ENCODE measurements at places on chromosomes 5 and 9. TPM values are rescaled to one million over a fixed set of nuclear protein-coding genes. Genes with fewer than 3 reads are reported as not detected.

Gene IL3
- polyA plus RNA-seq = not detected

Gene PLAA
- polyA plus RNA-seq = 7.8 TPM

Gene CETN3
- 18.3 TPM for polyA plus RNA-seq

Gene SLC34A1
- polyA plus RNA-seq = not detected

Gene PCDHA5
- 0.13 TPM for polyA plus RNA-seq

Gene GABRA6
- polyA plus RNA-seq = not detected

Gene TMEM232
- polyA plus RNA-seq = 5.2 TPM

GRCh38 chr9:88587182-88587581, 52.2 kb downstream of the NXNL2 start:
- no peak overlapping the region for H3K4me3 ChIP-seq
- H3K27ac ChIP-seq = no peak overlapping the region
- peaks cover 17% of the 10 kb centered on the region for H3K4me1 ChIP-seq
- no peaks in the 10 kb centered on the region for H3K27me3 ChIP-seq
- DNase-seq = peak; percentile 31

- no peak for DNase-seq
- H3K36me3 ChIP-seq = no peaks in the 10 kb centered on the region
- peaks cover 38% of the 10 kb centered on the region for H3K4me1 ChIP-seq
- no peaks in the 10 kb centered on the region for H3K27me3 ChIP-seq
These were observed 2.6 kb downstream of the VLDLR start for GRCh38 chr9:2624051-2624682.

DNA sequence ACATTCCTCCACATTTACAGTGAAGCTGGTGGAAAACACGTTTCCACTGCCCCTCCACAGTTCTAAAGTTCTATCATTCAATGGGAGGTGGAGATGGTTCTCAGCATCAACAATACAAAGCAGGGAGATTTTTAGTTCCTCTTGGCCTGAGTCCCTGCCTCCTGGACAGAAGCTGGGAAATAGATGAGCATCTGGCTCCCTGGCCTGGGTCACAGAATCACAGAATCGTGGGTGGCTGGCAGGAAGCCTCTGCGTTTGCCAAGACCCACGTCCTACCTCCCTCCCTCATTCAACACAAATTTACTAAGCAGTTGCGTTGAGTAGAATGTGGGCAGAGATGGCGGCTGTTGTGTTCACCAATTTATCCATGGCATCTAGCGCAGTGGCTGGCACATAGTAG, 5.2 kb upstream of the PPARGC1B start:
- DNase-seq = no peak
- H3K4me3 ChIP-seq = no peak overlapping the region
- H3K27me3 ChIP-seq = no peaks in the 10 kb centered on the region
- no peak overlapping the region for H3K27ac ChIP-seq

- no peak overlapping the region for H3K4me3 ChIP-seq
- no peak for DNase-seq
- H3K36me3 ChIP-seq = peaks cover 25% of the 10 kb centered on the region
- H3K4me1 ChIP-seq = peaks cover 28% of the 10 kb centered on the region
- H3K27me3 ChIP-seq = no peaks in the 10 kb centered on the region
- no peak overlapping the region for H3K27ac ChIP-seq
These were observed 85.2 kb downstream of the OXCT1 start for GRCh38 chr5:41785061-41785460.

DNA sequence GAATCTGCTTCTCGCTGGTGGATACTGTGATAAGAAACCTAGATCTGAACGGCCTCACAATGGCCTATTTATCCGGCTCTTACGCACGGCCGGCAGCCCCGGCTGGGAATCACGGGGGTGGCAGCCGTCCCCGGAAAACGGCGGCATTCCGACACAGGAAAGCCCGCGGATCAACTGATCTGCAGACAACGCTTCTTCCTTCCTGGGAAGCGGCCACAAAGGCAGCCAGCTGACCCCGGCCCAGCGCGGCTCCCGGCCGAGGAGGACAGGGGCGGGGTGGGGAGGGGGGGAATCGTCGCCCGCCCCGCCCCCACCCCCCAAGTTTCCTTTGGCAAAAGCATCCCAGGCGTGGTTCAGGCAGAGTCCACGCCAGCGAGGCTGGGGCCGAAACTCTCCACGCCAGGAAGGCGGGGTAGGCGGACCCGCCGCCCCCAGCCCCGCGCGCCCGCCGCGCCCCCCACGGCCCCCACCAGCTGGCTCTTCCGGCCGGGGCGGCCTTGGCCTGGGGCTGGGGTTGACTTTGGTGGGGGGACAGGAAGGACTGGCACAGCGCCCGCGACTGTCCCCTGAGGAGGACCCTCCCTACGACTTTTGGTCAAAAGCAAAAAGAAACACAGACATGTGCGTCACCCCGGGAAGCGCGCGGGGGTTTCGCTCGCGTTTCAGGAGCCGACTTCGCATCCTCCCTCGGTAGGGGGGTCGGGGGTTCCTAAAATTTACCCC, 247.7 kb upstream of the ANKRD55 start:
- peak overlapping the region; percentile 88 for H3K27ac ChIP-seq
- peaks cover 4% of the 10 kb centered on the region for H3K27me3 ChIP-seq
- peaks cover 7% of the 10 kb centered on the region for H3K4me1 ChIP-seq

DNA sequence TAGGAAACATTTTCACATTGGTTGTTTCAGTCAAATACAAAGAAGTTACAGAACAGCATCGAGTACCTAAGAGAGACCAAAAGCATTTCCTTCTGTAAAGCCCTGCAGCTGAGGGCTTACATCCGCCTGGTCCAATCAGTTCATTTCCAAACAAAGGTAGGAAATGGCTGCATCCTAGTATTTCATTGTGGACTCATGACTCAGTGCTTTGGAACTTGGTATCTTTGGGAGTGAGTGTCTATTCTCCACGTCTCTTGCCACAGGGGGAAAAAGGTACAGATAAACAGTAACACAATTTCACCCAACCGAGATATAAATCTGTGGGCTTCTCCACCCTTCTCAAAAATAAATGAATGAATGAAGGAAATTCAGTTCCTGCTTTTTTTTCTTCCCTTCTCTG, 75.4 kb downstream of the NFIB start:
- H3K27ac ChIP-seq = no peak overlapping the region
- DNase-seq = peak; percentile 70
- no peak overlapping the region for H3K4me3 ChIP-seq
- H3K27me3 ChIP-seq = no peaks in the 10 kb centered on the region
- H3K36me3 ChIP-seq = no peaks in the 10 kb centered on the region

- H3K27me3 ChIP-seq = no peaks in the 10 kb centered on the region
- no peak overlapping the region for H3K4me3 ChIP-seq
- H3K27ac ChIP-seq = no peak overlapping the region
- DNase-seq = peak; percentile 26
These were observed 102.0 kb upstream of the DMAC1 start for GRCh38 chr9:7901621-7902020.

- H3K27me3 ChIP-seq = no peaks in the 10 kb centered on the region
- no peaks in the 10 kb centered on the region for H3K36me3 ChIP-seq
- H3K4me1 ChIP-seq = no peaks in the 10 kb centered on the region
These were observed 36.3 kb upstream of the SHISAL2B start for GRCh38 chr5:64653766-64654560.

- no peak for DNase-seq
- no peaks in the 10 kb centered on the region for H3K4me1 ChIP-seq
- H3K27ac ChIP-seq = no peak overlapping the region
These were observed 37.1 kb downstream of the DNAJB5 start for GRCh38 chr9:35026671-35027070.

DNA sequence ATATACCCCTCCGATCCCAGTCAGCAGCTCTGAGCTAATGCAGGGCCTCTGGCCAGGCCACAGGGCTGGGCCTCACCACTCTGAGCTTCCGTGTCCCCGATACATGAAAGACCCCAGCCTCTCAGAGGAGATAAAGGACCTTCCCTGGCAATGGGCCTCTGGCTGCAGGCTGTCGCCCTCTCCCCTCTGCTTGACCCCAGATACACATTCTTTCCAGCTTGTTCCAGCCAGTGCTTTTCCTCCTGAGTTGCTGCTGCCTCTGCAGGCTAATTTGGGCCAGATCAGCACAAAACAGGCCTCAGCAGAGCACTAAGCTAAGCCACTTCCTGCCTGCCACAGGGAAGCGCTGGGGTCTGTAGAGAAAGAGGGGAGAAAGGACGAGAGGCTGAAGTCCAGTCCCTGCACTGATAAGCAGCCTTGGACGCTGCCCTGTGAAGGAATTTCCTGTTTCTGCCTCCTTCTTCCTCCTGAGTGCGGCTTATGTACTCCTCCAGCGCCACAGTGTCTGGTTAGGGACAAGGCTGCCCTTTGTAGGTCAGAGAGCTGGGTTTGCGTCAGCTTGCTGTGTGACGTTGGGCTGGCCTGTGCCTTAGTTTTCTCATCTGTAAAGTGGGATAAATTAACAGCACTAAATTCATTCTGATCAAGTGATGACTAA, 73.0 kb upstream of the IL17B start:
- no peak overlapping the region for H3K4me3 ChIP-seq
- DNase-seq = peak; percentile 84
- H3K4me1 ChIP-seq = peaks cover 88% of the 10 kb centered on the region
- peak overlapping the region; percentile 31 for H3K27ac ChIP-seq

GRCh38 chr5:65508978-65509377, 27.3 kb upstream of the ADAMTS6 start:
- H3K4me1 ChIP-seq = no peaks in the 10 kb centered on the region
- H3K27me3 ChIP-seq = no peaks in the 10 kb centered on the region
- H3K4me3 ChIP-seq = no peak overlapping the region
- DNase-seq = no peak

DNA sequence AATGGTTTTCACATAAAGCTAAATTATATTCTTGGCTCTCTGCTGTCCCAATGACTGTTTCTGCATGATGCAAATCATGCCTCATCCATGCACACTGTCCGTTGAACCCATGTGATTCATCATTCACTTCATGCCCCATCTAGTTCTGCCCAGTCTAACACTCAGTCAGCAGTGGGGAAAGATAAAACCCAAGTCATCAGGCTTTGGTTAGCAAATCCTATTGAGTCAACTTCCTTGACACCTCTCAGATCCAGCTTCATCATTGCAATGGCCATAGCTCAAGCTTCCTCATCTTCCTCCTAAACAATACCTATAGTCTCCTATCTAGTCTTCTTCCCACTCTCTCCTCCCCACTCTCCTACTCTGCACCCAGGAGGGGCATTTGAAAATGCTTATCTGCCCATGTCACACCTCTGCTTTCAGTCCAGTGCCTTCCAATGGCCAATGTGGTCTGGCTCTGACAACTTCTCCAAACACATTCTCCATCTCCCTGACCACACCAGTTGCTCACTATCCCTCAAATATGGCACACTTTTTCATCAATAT, 266.0 kb upstream of the TRIM32 start:
- DNase-seq = no peak
- no peak overlapping the region for H3K4me3 ChIP-seq
- H3K27ac ChIP-seq = no peak overlapping the region
- no peaks in the 10 kb centered on the region for H3K27me3 ChIP-seq
- H3K4me1 ChIP-seq = no peaks in the 10 kb centered on the region

DNA sequence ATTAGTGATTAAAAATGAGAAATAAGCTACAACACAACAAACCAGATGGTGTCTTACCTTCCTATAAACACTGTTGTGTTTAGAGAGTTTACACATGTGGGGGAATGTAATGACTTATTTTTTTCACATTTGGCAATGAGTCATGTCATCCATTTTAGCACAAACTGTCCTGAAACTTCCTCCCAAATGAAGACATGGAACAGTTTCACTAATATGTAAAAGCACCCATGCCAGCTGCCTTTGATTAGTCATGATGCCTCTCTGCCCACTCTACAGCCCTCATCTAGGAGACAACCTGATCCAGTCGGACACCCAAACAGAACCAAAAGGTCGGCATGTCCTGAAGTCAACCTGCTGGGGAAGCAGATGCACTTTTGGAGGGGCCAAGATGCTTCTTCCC, 98.2 kb downstream of the SEMA5A start:
- H3K27ac ChIP-seq = no peak overlapping the region
- no peaks in the 10 kb centered on the region for H3K4me1 ChIP-seq
- no peaks in the 10 kb centered on the region for H3K36me3 ChIP-seq
- no peak overlapping the region for H3K4me3 ChIP-seq
- DNase-seq = no peak

DNA sequence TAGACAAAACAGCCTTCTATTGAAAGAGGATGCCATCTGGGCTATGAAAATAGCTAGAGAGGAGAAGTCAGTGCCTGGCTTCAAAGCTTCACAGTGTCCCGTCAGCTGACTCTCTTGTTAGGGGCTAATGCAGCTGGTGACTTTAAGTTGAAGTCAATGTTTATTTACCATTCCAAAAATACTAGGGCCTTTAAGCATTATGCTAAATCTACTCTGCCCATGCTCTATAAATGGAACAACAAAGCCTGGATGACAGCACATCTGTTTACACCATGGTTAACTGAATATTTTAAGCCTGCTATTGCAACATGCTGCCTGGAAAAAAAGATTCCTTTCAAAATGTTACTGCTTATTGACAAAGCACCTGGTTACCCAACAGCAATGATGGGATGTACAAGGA, 309.1 kb downstream of the NTRK2 start:
- DNase-seq = no peak
- no peaks in the 10 kb centered on the region for H3K4me1 ChIP-seq
- H3K27me3 ChIP-seq = no peaks in the 10 kb centered on the region
- H3K4me3 ChIP-seq = no peak overlapping the region
- no peak overlapping the region for H3K27ac ChIP-seq

DNA sequence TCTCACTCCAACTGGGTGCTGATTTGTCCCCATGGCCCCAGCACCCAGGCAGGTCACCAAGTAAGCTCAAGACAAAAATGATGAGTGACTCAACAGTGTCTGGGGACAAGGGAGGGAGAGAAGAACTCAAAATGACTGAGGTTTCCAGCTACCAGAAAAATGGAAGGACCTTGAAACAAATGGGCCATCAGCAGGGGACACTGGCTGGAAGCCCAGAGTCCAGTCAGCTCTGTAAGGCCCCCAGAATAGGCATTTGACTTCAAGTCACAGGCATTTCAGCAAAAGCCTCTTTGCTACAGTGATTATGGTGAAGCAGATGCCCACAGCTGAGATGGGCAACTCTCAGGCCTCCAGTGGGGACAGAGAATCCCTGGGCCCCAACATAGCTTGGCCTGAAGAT, 139.0 kb upstream of the GABRP start:
- no peak for DNase-seq
- peaks cover 37% of the 10 kb centered on the region for H3K27me3 ChIP-seq
- no peak overlapping the region for H3K4me3 ChIP-seq
- no peaks in the 10 kb centered on the region for H3K4me1 ChIP-seq
- H3K36me3 ChIP-seq = no peaks in the 10 kb centered on the region
- no peak overlapping the region for H3K27ac ChIP-seq

GRCh38 chr9:5510360-5510931, at the start of gene PDCD1LG2:
TSS of gene PDCD1LG2 (plus strand) at chr9:5510531. CDS start at chr9:5522547, 12,016 bp downstream.
- no peak for DNase-seq
- peak within 1 kb of the TSS; percentile 57 for H3K27ac ChIP-seq
- no peaks in the 10 kb centered on the region for H3K4me1 ChIP-seq
- H3K27me3 ChIP-seq = no peaks in the 10 kb centered on the region
- peak within 1 kb of the TSS; percentile 24 for H3K4me3 ChIP-seq

DNA sequence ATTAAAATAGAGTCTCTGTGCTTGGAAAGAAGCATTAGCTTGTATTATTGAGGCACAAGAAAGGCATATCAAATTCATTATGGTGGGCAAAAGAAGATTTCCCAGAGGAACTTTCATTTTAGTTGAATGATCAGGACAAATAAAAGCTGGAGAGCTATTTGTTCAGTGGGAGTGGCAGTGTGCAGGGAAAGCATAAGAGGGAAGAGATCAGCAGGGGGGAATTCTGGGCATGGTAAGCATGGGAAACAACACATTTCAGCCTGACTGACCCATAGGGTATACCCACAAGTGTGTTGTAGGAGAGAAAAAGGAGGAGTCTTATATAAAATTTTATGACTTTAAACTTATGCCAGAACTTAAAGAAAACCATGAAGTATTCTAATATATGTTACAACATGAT, 167.7 kb upstream of the RASA1 start:
- no peak overlapping the region for H3K4me3 ChIP-seq
- no peaks in the 10 kb centered on the region for H3K4me1 ChIP-seq
- DNase-seq = no peak
- H3K27me3 ChIP-seq = no peaks in the 10 kb centered on the region
- no peaks in the 10 kb centered on the region for H3K36me3 ChIP-seq

All from stomach (tissue), 19 donors.